ENCODE measurements at places on chromosomes 3 and 15.

DNA sequence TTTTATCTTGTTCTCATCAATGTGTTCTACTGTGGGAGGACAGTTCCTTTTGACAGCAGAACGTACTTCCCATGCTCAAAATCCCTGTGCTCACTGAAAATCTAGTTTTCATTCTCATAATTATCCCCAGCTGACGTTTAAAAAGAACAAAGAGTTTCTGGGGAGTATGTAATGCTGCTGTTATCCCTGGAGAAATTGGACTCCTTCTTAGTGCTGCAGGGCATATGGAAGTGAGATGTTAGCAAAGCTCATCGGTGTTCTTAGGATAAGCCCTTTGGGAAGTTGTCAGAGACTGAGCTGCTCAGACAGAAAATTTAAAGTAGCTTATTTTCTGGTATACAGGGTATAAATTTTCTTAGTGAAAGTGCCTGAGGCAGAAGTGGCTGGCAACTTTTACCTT, 66.5 kb downstream of the CDAN1 start:
- no peak for DNase-seq

DNA sequence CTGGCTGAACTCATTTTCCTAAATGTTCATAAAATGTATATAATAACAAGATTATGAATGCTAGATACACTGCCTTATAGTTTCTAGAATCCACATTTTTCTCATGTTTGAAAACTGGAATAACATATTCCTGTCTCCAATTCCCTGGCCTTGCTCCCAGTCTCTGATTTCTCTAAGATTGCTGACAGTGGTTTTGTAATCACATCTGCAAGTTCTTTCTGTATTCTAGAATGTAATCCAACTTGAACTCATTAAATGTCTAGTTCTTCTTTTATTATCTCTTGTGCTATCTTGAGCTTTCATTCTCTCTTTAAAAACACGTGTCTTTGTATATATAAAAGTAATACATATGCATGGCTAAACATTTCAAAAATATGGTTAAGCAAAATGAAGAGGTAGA, 215.2 kb upstream of the ADAMTS9 start:
- no peak for DNase-seq

- DNase-seq: no peak
These were observed 165.5 kb upstream of the MBNL1 start for GRCh38 chr3:152103257-152103656.

- DNase-seq: no peak
These were observed 53.1 kb downstream of the TGFBR2 start for GRCh38 chr3:30659270-30660130.

- no peak for DNase-seq
These were observed 28.7 kb upstream of the FAM98B start for GRCh38 chr15:38425269-38425668.

- DNase-seq: no peak
These were observed 84.5 kb upstream of the FNDC3B start for GRCh38 chr3:171954690-171955383.

GRCh38 chr3:45759851-45760250, 36.5 kb downstream of the SLC6A20 start:
- no peak for DNase-seq
